ENCODE measurements at places on chromosomes 6 and 20.

- no peak for DNase-seq
Measured at GRCh38 chr20:48474022-48474421, 353.8 kb downstream of the PREX1 start.

DNA sequence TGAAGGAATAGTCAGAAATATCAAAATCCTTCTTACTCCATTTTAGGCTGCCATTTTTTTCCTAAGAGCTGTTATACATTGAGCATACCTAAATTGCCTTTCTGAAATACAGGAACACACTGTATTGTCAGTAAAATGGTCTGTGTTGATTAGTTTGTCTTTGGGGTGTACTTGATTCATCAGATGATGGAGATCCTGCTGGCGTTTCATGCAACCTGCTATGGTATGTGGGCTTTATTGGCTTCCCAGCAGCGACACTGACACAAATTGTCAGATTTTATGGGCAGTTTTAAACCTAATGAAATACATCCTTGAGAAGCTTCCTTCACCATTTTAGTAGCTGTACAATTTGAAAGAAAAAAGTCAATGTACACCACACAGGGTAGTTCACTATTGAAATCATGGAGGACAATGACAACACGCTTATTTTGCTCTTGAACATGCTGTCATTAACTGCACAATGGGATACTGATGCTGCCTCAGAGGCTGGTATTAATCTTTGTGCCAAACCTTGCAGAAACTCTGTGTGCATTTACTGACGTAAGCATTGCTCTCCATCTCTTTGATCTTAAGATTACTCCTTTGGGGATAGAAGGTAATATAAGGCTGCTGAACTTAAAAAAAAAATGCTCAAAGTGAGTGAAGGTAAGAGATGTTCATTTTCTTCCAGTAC, 124.9 kb downstream of the LAMA2 start:
- DNase-seq, result no peak

DNA sequence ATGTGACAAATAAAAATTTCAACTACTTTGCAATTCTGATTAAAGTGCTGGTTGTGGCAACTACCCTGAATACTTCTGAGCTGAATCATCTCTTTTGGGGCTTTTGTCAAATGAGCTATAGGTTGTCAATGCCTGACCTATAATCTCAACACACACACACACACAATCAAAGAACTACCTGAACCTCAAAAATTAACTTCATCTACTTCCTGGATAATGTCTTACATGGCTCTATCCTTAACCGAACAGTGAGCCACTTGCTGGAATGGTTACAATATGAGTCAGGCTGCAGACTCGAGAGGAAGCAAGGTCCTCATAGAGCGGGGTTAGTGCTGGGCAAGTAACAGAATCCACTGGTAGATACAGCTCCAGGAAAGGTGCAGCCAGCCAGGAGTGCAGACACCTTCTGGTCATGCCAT, 70.6 kb upstream of the DST start:
- DNase-seq, result no peak

- no peak for DNase-seq
Measured at GRCh38 chr20:61809006-61809770, 256.5 kb downstream of the TAF4 start.

- DNase-seq, result no peak
Measured at GRCh38 chr6:79076160-79076559, 1.9 kb downstream of the PHIP start.

DNA sequence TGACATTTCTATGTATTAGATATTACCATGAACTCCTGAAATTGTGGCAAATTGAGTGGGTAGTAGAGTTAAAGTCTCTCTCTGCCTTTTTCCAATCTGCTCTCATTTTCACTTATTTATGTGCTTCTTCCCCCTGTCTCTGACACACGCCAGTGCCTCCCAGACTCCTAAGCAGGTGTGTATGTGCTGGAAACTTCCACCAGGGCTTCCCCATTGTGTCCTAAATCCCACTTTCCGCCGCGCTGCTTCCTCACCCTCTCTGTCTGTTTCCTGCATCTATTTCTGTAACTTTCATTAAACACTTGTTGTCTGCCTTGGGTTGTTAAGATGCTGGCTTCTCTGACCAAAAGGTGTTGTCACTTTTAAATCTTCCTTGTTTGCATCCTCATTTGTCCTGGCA, 97.6 kb upstream of the HDGFL1 start:
- DNase-seq, result no peak

DNA sequence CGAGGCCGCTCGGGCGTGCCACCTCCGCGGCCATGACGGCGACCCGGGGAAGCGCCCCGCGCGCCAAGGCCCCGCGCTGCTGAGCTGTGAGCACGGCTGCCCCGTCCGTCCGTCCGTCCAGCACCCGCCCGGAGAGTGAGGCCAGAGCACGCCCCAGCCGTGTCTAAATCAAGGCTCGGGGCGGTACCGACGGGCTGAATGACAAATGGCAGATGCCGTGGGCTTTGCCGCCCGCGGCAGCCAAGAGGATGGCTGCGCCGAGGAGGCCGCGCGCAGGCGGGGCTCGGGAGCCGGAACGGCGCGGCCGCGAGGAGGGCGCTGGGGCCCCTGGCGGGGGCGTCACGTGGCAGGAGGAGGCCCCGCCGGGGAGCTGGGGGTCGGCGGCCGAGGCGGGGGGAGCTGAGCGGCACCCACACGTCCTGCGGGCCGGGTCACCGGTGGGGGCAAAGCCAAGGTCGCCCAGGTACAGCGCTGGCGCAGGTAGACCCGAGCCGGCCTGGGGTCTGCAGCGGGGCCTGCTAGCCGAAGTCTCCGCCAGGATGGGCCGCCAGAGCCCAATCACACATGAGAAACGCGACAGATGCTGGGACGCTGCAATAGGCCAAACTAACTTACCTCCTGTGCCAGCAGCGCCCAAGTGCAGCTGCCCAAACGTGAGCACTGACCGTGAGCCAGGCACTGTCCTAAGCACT, at the start of gene PLAGL1:
PLAGL1 (minus strand) TSS at position 140 of the 692 bp plus-strand sequence. CDS start 60,123 bp downstream, outside the sequence.
- DNase-seq, result peak; percentile 39

DNA sequence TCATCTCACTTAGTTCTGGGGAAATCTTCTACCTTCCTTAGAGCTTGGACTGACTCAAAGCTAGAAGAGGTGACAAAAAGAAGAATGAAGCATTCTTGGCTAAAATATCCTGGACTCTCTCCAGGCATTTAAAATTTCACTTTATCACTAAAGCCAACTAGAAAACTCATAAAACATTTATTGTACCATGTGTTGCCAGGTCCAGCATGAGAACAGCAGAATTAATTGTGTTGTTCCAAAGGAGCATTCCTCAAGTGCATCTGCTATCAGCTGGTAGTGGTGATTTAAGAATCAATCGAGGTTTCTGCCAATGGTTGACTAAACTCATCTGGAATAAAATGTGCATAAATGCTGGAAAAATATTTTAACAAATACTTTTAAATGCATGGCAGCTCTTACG, 147.3 kb upstream of the SSTR4 start:
- DNase-seq, result no peak

- no peak for DNase-seq
Measured at GRCh38 chr6:12654514-12654913, 62.1 kb upstream of the PHACTR1 start.

DNA sequence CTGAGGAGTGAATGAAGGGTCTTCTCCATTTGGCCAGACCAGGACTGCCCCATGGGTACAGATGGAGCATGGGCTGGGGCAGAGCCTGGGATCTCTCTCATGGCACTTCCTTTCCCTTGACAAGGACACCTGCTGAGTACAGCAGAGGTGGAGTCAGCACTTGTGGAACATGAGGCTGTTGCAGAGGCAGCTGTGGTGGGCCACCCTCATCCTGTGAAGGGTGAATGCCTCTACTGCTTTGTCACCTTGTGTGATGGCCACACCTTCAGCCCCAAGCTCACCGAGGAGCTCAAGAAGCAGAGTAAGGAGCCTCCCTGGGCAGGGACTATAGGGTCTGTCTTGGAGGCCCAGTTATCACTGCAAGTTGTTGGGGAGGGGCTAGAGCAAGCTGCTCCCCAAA, 29.6 kb downstream of the GSS start:
- DNase-seq, result no peak

DNA sequence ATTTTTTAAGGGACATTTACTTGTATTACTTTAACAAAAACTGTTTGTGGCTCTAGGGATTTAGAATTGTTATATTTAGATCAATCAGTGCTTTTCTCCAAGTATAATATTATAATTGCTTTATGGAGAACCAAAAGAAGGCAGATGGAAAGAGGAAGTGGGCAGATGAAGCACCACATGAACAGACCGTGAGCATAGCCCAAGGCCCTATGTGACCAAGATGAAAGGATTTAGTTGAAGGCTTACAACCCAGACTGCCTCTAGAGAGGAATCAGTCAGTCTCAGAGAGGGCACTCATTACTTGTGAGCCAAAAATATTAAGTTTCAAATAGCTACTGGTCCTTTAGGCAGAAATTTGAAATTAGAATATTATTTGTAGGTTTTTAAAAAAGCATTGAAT, 102.3 kb upstream of the IMPG1 start:
- DNase-seq, result no peak

DNA sequence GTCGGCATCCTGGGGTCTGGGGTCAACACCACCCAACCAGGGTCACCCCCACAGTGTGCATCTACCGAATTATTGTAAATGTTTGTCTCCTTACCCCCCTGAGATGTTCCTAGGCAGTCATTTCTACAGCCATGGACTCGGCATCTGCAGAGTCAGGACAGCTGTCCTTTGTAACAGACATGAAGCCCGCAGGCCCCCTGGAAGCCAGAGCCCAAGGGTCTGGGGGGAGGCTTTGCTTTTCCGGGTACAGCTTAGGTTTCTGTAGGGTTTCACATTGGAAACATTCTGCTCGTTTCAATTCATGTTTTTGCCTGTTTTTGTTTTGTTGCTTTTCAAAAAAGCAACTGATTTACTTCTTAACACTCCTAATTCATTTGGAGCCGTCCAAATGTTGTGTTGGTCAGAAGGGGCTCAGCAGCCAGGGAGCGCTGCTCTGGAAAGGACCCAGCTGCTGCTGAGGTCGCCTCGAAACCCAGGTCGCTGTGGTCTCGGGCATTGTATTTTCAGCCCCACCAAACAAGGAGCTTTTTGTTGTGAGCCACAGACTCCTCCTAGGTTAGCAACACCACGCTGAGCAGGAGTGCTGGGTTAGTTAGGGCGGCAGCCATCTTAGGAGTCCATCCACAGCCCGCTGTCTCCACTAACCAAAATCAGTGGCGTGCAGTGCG, 160.4 kb downstream of the TMEM242 start:
- DNase-seq, result no peak

GRCh38 chr6:112466373-112467151, 119.4 kb downstream of the RFPL4B start:
- DNase-seq, result no peak

DNA sequence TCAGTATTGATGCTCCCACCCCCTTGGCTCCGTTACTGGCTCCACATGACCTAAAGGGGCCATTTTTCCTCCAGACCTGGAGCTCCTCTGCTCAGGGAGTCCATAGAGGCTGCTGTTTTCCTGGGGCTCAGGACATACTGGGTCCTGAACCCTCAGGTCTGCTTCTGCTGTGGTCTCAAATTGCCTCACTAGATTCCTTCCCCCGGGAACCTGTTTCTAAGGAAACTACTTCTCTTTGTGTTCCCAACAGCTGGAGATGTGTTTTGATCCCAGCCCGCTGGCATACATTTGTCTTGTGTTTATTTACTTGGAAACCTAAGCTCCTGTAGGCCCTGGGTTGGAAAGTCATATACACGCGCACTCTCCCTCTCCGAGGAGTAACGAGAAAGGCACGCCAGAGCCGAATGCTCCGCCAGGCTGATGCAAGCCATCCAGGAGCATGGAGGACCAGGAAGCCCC, 222.8 kb downstream of the UST start:
- DNase-seq, result no peak

DNA sequence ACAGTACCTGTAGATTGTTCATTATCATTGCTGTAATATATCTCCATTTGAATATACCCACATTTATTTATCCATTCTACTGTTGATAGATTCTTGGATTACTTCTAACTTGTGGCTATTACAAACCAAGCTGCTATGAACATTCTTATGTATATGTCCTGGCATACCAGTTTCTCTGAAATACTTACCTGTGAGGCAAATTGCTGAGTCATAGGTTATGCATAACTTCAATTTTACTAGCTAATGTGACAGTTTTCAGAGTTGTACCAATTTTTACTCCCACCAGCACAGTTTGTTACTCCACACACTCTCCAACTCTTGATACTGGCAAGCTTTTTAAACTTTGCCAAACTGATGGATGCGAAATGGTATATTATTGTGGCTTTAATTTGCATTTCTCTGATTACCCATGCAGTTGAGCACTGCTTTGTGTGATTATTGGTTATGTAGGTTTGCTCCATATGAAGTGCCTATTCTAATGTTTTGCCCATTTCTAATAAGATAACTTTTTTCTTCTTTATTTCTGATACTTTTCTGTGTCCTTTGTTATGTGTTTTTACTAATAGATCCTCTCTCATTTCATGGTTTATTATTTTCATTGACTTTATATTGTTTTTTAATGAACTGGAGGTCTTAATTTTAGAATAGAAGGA, 62.8 kb upstream of the SDHAF4 start:
- no peak for DNase-seq

DNA sequence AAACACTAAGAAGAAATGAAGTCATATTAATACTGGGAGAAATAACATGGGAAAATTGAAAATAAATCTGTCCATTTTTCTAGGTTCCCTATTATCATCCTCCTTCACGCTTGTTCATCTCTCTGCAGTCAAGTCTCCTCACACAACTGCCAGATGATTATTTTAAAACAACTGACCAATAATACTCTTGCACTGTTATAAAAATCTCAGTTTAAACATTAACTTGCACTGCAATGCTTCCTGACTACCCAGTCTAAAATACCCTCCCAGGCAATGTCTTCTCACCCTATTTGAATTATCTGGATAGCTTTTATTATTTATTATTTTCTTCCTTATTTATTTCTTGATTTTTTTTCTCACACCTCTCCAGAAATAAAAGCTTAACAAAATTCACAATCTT, 5.7 kb downstream of the EYS start:
- no peak for DNase-seq

DNA sequence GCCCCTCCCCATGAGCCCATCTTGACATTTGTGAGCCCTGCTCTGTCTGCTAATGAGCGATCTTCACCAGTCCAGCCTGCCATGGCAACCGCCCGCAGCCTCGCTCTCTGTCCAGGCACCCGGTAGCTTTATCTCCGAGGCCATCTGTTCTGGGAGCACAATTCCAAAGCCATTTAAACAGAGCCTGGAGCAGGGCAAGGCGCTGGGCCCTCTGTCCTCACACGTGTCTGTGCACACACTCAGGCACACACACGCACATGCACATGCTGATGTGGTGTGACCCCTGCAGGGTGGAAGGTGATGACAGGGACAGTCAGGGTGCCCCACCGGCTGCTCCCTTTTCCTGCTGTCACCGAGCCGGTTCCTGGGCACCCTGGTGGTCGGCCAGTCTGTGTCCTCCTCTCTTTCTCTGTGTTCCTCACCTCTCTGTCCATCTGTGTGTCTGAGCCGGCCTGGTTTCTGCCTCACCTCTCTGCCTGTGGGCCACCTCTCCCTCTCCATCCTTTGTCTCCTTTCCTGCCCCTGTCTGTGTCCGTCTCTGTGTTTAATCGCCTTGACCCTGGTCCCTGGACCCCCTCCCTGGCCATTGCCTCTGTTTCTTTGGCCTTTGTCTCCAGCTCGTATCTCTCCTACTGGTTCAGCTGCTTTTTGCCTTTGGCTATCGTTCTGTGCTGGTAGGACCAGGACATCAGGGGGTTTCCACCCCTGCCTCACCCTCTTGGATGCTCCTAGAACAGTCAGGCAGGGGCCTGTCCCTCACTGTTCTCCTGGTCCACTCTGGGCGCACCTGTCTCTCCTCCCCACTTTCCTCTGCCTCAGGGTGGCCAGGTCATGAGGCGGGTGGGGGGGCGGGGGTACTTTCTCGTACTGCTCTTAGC, 8.8 kb upstream of the MYT1 start:
- no peak for DNase-seq

Measured in activated naive CD4-positive, alpha-beta T cell treated with anti-CD3 and anti-CD28 coated beads, Interleukin-2, amount 10 ng/mL, durations not matched to agents 7 days and 5 days (primary cell).